ENCODE measurements at places on chromosomes 13 and 19.

DNA sequence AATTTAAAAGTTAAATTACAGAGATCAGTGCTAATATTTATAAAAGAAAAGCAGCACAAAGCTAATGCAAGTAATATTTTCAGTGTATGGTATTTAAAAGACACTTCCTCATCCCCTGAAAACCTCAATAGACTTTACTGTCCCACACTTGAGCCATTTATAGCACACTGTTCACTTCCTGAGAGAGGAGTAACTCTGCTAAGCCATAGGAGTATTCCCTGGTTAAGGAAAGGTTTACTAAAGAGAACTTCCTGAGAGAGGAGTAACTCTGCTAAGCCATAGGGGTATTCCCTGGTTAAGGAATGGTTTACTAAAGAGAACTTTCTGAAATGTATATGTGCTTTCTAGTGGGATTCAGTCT is 159.4 kb downstream of the NHLRC3 start:
- no peak for DNase-seq

GRCh38 chr19:9862938-9863337 is 27.8 kb downstream of the PIN1 start:
- no peak for DNase-seq

- DNase-seq: no peak
Observed at GRCh38 chr19:47756953-47757608, 11.7 kb downstream of the NOP53 start.

DNA sequence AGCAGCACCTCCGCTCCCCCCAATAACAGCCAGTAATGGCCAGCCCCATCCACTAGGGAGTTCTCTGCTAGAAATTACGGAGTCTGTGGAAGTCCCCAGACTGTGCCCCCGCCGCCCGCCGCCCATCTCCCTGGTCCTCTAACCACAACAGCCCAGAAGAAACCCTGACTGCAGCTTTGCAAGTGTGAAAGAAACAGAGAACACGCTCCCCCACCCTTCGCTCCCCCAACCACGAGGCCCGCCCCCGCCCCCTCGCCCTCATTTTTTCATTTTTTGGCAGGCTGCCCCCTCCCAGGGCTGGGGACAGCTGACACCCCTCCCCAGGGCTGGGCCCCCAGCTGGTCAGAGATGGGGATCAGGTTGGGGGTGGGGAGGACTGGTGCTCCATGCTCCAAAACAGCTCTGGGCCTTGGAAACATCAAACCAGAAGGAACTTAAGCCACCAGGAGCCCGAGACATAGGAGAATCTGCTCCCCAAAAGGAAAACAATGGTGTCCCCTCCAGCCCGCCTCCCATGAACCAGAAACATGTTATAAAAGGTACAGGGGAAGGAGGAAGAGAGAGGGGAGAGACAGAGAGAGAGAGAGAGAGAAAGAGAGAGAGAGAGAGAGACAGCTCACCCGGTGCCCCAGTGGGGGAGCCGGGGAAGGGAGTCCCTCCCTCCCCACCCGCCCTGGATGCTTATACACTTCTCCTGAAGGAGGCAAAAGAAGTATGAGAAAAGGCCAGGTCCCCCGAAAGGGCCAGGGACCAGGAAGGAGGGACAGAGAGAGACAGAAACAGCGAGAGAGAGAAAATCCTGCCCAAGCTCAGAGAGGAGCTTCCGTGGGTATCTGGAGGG is 29.8 kb upstream of the ASF1B start:
- DNase-seq: no peak

- no peak for DNase-seq
Observed at GRCh38 chr13:55087085-55087484, 2053.6 kb upstream of the PRR20A start.

DNA sequence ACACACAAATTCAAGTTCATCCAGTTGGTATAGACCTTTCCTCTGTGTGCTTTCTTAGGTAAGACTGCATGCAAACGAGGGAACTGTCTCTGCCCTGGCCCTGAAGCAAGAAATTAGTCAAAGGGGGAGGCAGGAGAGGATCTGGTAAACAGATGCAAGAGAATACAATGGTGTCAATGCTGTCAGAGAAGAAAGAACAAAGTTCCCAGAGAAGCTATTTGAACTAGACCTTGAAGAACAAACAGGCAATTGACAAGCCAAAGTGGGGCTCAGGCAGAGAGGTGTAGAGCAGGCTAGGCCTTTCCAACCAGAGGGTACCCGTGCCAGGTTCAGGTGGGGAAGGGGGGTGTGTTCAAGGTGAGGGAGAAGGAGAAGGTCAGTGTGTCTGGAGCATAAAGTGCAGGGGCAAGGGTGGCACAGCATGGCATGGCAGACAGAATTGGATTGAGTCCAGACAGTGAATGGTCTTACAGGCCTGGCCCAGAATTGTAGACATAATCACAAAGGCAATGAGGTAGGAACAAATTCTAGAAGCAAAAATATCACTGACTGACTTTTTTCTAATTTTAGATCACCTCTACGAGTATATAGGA is 95.0 kb upstream of the STARD13 start:
- DNase-seq: no peak

DNA sequence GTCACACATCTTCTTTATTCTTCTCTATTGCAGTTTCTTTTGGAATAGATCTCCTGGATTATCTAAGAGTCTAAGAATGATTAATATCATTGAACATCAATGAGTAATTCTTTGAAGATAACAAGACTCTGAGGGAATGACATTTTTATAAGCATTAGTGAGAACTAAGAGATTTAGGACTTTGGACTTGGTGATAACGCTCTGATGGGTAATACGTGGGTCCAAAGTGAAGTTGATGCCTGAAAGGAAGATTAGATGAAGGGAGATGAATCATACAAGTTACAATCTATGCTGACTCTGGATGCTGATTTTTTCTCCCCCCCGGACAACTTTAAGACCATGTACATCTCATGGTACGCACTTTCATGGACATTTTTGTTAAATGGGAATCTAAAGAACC is 364.5 kb downstream of the GPC5 start:
- DNase-seq: no peak

- no peak for DNase-seq
Observed at GRCh38 chr13:90673746-90674145, 673.7 kb upstream of the MIR17HG start.

DNA sequence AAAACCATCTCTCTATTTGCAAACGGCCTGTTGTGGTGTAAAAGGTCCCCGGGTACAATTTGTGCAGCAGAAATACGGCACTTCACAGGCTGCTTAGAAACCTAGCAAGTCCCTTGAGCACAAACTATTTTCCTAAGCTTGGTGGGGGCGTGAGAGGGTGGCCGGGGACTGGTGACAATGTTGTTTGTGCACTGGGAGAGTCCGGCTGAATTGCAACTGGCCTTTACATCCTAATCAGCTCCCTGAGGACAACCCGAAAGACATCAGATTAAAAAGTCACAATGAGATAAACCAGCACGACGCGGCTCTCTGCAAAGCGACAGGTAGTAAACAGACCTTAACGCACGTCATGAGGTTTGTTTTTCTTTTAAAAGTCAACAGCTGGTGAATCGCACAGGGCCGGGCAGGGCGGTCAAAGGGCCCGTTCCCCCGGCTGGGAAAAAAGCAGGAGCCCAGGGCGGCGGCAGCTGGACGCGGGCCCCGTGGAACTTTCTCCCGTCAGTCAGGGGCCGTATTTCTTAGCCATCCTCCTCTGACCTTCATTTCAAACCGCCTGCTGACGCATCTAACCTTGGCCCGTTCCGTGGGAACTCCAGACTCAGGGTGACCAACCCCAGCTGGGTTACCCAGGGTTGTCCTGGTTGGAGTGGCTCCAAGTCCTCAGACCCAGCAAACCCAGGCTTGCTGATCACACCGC is 112.3 kb downstream of the GADD45B start:
- no peak for DNase-seq

DNA sequence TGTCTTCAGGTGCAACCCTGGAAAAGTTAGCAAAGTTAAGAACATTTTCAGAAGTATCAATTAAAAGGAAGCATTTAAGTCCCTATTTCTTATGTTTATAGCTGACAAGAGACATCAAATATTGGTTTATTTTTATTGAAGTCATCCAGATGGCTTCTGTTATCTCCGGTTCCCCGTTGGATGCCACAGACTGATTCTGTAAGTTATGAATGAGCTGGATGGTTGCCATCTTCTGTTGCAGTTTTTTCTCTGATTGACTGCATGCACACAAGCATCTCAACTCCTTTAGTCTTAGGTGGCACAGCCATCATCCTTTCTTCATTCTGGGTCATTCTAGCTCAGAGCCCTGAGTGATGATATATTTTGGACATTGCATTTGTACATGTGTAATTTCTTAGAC is 10.6 kb upstream of the OXGR1 start:
- no peak for DNase-seq

Data from endothelial cell (in vitro differentiated cells).